ENCODE measurements at places on chromosomes 7 and 10.

DNA sequence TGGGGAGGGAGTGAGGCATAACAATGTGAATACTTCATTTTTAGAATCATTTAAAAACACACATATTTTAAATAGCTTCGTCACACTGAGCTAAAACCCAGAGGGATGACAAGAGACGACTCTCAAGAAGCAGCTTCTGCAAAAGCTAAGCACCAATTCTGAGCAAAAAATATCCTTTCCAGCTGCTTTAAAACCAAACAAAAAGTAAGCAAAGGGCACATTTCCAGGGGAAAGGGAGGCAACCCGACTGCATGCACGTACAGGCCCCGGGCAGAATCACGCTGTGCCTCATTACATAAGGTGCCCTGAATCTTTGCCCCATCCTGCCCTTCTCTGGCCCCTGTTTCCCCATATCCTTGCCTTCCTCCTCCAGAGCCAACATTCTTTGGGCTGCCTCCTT is 78.4 kb downstream of the DGKI start:
- DNase-seq, result no peak

DNA sequence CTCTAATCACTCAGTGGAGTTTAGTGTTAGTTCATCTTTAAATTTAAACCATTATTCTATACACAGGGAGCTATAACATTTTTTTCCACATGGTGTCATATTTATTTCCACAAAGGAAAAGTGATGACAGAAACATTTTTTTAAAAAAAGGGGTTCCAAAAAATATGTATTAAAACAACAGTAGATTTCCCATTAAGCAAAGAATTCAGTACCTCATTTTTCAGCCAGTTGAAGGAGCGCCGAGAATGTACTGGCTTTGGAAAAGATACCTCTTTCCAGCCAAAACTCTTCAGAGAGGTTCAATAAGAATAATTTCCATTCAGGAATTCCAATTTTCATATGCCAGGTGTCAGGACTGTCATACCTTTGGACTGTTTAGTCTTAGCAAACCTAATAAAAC is 250.5 kb upstream of the MEOX2 start:
- no peak for DNase-seq

DNA sequence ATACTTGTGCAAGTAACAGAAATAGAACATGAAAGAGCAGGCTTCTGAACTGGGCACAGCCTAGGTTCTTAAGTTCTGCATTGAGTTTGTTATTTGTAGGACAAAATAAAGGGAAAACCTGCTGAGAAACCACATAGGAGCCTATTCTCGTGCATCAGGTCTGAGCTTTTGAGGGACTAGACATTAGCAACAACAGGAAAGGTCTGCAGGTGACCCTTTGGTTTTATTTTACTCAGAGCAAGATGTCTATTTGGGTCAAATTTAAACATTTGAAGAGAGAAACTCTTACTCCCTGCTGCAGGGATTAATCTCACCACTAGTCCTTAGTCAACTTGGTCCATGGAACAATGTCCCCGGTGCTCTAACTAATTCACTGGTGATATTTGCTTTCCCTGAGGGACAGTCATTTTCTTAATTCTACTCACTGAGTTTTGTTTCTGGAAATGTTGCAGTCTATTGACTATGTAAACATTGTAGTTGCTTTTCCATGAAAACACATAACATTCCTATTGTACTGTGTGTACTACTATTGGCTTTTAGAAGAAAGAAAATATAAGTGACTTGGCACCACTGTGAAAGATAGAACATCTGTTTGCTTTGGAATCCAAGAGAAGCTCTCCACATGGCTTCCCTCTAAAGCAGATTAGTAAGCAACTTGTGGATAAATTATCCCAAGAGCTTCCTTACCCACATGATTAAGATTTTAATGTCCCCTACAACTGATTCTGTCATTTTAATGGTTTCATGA is 108.2 kb downstream of the CHRM2 start:
- DNase-seq, result no peak

DNA sequence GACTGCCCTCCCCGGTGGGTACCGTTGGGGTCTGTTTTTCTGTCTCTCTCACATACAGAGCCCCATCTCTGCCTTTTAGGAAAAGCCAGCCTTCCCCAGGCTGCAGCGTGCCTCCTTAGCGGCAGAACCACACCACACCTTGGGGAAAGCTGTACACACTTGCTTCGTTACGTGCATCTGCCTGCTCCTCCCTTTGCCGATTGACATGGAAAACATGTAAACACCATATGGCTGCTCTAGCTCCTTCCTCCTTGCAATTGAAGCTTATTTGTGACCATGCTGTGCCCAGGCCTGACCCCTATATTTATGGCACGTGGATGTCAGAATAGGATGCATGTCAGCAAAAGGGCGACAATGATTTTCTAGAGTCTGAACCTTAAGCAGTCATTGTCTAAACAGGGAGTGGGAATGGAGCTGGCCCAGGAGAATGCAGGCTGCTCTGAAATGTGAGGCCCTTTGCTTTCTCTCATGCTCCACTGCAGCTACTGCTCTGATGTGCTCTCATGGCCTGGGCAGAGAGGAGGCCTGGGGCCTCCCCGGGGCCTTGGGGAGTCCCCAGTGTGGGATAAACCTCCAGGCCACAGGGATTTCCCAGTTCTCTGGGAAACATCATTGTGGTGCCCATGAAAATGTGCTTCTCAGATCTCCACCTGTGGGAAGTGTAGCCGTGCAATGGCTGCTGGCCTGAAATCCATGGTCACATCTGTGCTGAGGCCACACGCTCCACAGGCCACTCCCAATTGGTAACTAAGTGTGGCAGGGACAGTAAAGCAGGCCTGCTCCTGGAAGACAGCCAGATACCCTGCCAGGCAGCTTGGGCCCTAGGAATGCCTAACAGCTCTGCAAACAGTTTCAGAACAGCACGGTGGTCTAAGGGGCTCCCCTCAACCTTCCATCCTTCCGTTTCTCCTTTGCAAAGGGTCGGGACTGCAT is 18.6 kb downstream of the PDE6C start:
- DNase-seq, result no peak

Data from fibroblast of pulmonary artery (primary cell).